ENCODE measurements at places on chromosomes 2 and 18.

DNA sequence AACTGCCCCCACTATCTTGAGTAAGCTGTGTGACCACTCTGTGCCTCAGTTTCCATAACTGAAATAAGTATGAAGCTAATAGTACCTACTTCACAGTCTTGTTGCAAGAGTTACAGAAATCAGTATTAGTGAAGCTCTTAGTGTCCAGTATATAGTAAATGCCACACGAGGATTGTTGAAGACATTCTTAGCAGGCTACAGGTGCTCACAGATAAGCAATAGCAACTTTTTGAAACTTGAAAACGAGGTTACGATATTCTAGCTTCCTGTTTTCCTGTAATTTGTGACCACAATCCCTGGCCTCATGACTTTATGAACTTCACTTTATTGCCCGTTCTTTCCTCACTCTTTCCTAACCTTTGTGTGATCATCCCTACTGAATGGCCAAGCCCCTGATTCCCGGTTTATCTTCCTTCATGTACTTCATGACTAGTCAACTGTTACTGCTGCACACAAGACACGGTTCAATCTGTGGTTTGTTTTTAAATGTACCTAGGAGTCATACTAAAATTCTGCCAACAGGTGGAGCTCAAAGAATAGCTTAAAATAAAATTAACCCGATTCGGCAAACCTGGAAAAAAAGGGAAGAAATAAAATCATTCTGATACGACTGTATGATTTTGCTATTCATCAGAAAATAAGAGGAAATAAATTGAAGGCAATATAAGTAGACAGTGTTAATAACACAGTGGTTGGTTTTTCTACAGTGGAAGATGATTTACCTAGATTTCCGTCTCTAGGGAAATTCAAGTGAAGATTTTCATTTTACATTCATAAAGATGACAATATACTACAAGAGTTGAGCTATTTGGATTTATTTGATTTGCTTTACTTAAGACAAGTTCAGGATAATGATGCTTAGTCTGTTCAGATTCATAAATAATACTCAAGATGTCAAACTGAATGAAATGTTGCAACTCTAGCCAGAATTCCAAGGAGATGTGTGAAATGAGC lies 38.1 kb upstream of the STAT1 start:
- DNase-seq, result no peak

- no peak for DNase-seq
These were observed 332.8 kb upstream of the MAP2 start for GRCh38 chr2:209091056-209091455.

DNA sequence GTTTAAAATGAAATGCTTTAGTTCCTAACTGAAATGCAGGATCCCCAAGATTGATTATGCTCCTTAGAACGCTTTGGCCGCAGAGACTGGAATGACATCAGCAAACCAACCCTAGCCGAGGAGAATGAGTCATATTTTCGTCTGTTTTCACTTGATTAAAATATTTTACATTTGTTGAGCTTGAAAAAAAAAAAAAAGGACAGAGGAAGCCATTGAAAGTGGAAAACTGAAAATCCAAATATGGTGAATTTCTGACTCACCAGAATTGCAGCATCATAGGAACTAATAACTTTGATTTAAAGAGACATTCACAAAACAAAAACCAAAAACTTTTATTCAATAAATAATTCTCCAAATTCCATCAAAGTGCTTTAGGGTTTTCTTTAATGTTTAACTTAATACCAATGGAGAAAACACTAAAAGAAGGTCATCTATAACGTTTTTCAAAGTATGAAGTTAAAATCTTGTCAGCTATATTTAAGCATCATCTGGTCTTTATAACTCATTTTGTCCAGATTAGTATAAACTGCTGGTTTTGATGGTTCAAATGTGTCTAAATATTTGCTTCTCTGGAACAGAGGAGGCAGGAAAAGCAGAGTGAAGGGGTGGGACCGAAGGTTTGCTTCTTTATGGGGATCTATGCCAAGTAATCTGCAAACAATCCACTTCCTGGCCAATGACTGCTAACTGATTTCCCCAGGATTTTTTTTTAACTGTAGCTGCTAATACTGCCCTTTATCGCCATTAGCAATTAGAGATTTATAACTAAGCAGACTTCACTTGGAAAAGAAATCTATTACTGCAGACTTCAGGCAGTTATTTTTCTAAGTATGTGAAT lies 30.9 kb upstream of the COL5A2 start:
- DNase-seq, result no peak

GRCh38 chr2:74562126-74562775 lies 7.7 kb downstream of the DOK1 start:
- no peak for DNase-seq

DNA sequence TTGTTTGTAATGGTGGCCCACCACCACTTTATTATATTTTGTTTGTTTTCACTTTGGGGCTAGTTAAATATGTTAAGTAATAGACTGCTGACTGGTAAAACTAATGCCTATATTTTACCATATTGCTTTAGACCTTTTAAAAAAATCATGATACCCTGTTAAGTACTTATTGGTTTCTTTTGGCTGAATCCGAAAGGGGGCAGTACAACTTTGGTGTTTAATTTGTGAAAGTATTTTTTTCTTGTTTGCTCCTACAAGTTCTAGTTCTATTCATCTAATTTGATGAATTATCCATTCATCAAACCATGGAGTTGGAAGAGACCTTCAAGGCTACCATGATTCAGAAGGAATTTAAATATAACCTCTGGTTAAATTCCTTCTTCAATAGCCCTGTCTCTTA lies 147.0 kb downstream of the MBD5 start:
- DNase-seq, result no peak

DNA sequence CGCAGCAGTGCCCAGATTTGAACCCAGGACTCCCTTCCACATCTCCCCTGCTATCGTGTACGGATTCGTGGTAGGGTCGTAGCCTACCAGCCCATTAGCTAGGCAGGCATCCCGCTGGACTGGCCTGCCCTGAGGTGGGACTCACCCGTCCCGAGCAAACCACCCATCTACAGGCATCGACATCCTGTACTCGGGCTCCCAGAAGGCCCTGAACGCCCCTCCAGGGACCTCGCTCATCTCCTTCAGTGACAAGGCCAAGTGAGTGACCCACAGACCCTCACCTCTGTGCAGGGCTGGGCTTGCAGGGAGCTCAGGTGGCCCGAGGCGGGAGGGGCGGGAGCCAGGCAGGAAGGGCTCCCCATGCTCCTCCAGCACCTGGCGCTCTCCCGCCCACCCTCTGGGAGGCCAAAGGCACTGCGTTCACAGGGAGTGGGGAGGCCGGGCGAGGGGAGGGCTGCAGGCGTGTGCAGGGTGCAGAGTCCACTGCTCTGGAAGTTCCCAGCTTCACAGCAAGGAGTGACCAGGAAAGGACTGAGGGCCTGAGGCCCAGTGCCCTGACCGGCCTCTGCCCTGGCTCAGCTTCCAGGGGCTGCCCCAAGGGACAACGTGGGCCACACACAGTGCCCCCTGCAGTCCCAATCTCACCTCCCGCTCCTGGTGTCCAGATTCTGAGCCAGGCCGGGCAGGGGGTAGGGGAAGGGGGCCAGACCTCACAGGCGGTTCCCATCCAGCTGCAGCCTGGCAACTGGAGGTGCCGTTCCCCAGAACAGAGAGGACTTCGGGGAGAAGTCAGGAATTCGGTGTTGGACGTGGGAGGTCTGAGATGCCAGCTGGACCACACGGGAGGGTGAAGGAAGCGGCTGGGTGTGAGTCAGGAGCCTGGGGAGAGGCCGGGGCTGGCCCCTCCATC lies 5.4 kb downstream of the AGXT start:
- DNase-seq, result no peak

- DNase-seq, result no peak
These were observed at the start of gene ZNF516 for GRCh38 chr18:76495006-76495370. TSS of gene ZNF516 (minus strand) at chr18:76495242. CDS start at chr18:76443054, 52,188 bp downstream.

GRCh38 chr2:228164718-228165117 lies 16.8 kb downstream of the SPHKAP start:
- no peak for DNase-seq

DNA sequence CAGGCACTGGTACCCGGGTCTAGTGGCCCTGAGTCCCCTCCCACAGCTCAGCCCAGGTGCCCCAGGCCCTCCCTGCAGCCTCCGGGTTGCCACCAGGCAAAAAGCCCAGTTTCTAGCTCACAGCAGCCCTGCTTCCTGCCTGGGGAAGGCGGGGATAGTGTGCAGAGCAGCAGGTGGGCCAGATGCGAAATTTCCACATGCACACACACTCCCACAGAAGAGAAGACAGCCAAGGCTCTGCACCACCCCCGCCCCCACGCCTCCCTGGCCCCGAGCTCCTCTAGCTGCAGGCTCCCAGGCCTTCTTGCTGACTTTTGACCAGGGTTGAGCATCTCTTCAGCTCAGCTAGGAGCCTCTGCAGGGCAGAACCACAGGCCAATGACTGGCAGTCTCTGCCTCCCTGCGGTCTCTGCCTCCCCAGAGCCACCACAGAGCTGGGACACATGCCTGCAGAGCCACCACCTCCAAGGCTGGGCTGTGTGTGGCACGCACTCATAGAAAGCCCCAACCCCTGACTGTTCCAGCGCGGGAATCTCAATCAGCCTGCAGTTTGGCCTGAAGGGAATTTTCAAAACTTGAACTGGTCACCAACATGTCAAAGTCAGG lies 7.2 kb downstream of the SLC66A2 start:
- no peak for DNase-seq

DNA sequence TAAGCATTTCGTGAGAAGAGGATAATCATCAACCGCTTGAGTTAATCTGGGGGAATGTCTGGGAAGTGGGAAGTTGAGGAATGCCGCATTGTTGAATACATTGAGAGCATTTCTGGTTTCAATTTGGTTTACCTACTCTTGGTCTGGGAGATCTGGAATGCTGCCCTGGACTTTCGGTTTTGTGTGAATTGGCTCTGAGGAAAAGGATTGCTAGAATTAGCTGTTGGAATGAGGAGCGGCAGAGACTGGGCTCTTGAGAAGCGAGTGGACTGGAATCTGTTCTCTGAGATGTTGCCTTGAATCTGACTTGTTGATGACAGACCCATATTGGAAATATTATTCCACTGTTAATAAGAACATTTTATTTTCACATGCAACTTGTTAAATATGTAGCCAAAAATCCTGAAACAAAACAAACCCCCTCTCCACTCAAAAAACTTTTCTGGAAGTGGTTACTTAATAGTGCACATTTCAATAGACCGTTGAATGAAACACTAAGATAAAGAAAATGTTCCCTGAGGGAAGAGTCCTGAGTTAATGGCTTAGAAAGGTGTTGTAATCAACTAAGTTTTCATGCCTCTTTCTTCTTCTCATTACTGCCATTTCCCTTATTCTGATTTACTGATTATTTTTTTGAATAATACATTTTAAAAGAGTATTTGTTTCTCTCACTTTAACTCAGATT lies 50.8 kb downstream of the PTPRM start:
- DNase-seq, result no peak

DNA sequence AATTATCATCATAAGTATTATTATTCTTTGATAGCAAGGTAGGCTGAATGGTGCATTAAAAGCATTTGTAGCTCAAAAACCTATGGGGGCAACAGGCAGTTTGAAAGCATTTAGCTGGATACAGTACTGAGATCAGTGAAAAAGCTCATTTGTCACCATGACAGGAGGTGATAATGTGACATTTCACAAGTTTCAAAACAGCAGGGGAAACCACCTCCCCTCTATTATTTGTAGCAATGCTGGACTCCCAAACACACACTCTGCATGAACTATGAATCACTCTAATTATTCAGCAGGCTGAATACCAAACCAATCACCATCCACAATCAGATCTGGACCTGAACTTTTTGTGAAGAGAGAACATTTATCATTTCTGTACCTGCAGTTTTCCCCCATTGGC lies 63.4 kb downstream of the MYO5B start:
- DNase-seq, result no peak

- DNase-seq, result no peak
These were observed 276.4 kb upstream of the HS6ST1 start for GRCh38 chr2:128594953-128595677.

GRCh38 chr18:56967035-56967434 lies 179.9 kb upstream of the BOD1L2 start:
- no peak for DNase-seq

- no peak for DNase-seq
These were observed 585.4 kb downstream of the DSC3 start for GRCh38 chr18:30457156-30457555.

GRCh38 chr2:54468673-54469072 lies 12.5 kb downstream of the SPTBN1 start:
- no peak for DNase-seq

DNA sequence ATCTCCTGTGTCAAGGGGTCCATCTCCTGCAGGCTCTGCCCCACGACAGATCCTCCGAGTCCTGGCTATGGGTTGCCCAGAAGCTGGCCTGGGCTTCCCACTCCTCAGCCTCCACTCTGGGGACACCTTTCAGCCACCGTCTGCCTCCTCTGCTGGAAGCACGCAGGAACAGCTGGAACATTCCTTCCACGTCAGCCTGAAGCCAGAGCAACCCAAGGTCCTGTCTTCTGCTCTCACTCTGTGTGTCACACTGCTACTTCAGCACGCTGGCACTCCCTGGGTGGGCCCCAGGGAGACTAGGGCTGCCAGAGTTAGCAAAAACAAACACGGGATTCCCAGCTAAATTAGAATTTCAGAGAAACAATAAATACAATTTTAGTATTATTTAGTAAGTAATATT lies 148.8 kb downstream of the HRH4 start:
- no peak for DNase-seq

GRCh38 chr2:181578829-181579228 lies 78.1 kb downstream of the CERKL start:
- DNase-seq, result no peak

- DNase-seq, result no peak
These were observed 111.9 kb downstream of the DCC start for GRCh38 chr18:52451851-52452250.

GRCh38 chr2:120845277-120845676 lies 109.6 kb downstream of the GLI2 start:
- no peak for DNase-seq

GRCh38 chr2:11408959-11409571 lies 56.9 kb downstream of the E2F6 start:
- no peak for DNase-seq

DNA sequence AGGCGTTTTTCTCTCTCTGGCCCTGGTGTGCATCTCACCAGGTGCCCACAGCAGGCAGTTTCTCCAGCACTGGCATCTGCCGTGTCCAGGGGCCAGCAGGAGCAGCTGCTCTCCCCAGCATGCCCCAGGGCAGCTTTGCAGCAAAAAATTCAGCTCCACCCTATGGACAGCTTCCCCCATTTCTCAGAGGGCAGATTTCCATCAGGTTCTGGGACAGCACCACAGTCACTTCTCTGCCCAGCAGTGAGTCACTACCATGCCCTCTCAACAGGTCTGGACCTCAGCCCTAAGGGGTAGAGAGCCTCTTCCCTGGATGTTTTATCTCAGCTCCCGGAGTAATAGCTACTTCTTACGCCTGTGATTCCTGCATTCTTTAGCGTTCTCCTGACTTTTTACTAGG lies 170.2 kb upstream of the RAB12 start:
- no peak for DNase-seq

GRCh38 chr2:199302851-199303250 lies 154.9 kb downstream of the SATB2 start:
- DNase-seq, result no peak

GRCh38 chr2:8598295-8599165 lies 83.3 kb upstream of the ID2 start:
- DNase-seq, result no peak

DNA sequence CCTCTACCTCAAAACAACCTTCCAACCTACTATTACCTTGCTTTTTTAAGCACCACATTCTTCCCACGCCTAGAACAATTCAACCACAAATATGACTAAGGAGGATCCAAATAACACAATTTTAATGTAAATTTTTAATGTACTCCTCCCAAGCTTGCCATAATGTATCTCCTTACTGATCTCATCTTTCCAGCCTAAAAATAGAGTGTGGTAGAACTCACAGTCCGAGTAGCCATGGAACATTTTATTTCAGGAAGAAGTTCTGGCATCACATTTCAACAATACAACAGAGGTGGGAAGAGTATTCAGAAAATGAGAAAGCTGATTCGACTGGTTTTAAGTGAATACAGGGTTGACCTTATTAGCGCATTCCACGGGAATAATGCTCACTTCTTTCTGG lies 15.4 kb downstream of the FEZ2 start:
- no peak for DNase-seq

Data from activated CD8-positive, alpha-beta memory T cell treated with anti-CD3 and anti-CD28 coated beads for 1 hour (primary cell).